ENCODE measurements at places on chromosomes 11 and 22.

GRCh38 chr11:80048513-80048912 lies 607.7 kb upstream of the TENM4 start:
- no peak for DNase-seq

DNA sequence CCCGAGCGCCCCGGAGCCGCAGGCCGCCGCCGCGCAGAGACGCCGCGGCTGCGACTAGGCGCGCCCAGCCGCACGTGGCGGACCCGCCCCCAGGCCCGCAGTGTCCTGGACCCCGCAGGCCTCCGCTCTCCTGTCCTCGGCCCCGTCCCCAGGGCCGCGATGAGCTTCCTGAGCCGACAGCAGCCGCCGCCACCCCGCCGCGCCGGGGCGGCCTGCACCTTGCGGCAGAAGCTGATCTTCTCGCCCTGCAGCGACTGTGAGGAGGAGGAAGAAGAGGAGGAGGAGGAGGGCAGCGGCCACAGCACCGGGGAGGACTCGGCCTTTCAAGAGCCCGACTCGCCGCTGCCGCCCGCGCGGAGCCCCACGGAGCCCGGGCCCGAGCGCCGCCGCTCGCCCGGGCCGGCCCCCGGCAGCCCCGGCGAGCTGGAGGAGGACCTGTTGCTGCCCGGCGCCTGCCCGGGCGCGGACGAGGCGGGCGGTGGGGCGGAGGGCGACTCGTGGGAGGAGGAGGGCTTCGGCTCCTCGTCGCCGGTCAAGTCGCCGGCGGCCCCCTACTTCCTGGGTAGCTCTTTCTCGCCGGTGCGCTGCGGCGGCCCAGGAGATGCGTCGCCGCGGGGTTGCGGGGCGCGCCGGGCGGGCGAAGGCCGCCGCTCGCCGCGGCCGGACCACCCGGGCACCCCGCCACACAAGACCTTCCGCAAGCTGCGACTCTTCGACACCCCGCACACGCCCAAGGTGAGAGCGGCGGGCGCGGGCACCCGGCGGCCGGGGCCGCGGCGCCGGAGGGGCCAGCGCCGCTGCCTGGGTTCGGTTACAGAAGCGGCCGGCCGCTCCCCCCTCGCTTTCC lies 528 bp downstream of the WEE1 start:
- DNase-seq: no peak

DNA sequence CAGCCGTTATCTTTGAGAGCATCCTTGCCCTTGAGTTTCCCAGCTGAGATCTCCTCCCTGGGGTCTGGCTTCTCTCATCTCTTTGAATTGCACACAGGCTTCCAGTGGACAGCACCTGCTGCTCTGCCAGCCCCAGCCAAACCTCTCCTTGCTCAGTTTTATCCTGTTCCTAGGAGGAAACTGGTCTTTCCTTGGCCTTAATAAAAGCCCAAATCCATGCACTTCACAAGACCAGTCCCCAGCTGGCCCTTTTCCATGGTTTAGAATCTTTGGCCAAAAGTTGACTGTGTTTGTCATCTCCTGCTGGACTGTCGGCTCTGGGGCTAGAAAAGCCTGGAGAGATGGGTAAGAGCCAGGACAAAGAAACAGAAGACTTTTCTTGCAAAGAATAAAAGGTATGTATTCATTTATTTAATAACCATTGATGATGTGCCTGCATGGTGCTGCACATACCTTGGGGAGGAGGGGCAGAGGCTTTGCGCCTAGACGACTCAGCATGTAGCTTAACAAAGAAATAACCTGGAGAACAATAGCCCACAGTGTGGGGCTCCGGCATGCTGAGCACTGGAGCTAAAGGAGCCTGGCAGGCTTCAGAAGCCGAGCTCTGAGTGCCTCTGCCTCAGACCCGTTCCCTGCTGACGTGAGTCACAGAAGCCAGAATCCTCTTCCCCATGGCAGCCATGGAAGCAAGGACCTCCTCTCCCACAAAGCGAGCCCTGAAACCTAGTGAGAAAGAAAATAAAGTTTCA lies 319.3 kb upstream of the B3GAT1 start:
- DNase-seq: no peak

DNA sequence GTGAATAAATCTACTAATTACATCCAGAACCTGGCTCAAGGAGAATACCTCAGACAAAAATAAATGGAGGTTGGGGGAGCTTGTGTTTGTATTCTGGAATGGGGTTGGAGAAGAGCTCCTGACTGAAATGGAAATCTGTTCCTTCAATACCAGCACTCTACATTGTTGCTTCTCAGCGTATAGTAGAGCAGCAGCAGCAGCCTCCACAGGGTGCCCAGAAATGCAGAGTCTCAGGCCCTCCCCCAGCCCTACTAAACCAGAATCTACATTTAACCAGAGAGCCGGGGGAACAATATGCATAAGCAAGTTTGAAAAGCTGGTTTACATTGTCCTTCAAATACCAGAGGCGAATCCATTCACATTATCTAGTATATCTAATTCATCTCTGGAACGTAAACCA lies 474.8 kb downstream of the NTM start:
- DNase-seq: no peak

- DNase-seq: no peak
Observed at GRCh38 chr11:131685206-131685605, 314.8 kb downstream of the NTM start.

GRCh38 chr11:21180182-21180581 lies 510.8 kb downstream of the NELL1 start:
- DNase-seq: no peak

GRCh38 chr11:122138744-122139594 lies 23.0 kb upstream of the BLID start:
- DNase-seq: no peak

DNA sequence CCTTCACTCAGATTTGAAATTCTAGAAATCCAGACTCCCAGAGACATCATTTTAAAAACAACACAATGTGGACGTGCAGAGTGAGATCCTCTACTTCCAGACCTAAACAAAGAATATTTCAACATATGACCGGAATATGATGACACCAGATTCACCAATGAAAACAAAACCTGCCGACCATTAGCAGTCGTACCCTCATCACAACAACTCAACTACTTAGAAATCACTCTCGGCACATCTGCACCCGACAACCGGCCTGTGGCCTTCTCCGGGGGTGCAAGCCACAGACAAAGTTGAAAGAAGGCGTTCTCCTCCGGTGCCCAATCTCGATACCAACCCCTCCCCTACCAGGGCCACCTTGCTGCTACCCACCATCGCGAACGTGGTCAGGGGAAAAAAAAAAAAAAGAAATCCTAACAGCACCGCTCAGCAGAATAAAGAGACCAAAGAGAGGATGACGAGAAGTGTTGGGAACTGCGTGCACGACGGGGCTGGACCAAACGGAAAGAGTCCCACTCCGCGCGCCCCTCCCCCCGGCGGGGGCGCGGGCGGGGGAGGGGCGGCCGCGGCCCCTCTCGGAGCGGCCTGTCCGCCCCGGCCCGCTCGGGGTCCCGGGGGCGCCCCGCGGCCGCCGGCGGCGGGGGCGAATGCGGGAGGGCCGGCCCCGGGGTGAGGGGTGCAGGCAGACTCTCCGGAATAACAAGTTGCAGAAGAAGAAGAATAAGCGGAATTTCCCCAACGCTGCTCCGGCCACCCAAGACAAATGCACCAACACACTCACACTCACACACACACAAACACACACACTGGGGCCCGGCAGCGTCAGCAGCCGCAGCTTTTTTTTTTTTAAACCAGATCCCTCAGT lies 1.7 kb downstream of the PHF21A start:
- peak; percentile 28 for DNase-seq

GRCh38 chr11:124716591-124716990 lies 23.2 kb upstream of the NRGN start:
- no peak for DNase-seq

- no peak for DNase-seq
Observed at GRCh38 chr11:35100013-35100383, 39.0 kb upstream of the CD44 start.

- no peak for DNase-seq
Observed at GRCh38 chr22:48382197-48382596, 1445.5 kb downstream of the BRD1 start.

DNA sequence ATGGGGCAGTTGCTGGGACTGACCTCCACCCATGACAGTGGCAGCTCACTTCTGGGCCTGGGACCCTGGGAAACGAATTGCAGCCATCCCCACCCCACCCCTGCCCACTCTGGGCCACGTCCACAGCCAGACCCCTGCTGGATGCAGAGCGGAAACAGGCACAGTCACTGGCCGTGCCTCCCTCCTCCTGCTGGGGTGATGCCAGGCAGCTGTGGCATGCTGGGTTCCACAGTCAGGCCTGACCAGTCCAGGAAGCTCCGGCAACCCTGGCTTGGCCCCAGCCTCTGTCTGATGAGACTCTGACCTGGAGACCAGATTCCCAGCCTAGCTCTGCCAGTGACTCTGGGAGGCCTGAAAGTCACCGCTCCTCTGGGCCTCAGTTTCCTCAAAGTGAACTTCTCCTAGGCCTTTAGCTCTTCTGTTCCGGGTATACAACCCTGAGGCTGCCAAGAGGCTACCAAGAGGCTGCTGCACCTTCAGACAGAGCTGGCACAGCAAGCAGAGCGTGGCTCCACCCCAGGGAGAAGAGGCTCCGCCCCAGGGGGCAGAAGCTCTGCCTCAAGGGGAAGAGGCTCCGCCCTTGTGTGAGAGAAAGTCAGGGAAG lies 8.9 kb downstream of the SULT4A1 start:
- no peak for DNase-seq

DNA sequence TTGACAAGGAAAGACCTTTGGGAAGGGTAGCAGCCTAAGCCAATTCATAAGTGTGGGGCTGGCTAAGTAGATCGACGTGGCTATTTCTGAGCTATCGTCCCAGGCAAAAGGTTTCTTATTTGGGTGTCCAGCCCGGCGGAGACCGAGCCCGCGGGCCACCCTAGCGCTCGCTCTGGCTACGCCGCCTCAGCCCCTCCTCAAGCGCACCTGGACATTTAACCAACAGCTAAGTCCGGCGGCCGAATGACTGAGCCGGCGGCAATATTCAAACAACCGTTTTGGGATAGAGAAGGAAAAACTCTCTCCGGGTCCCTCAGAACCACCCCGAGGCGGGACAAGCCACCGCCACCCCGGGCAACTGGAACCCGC lies 457 bp downstream of the RNF141 start:
- DNase-seq: no peak

DNA sequence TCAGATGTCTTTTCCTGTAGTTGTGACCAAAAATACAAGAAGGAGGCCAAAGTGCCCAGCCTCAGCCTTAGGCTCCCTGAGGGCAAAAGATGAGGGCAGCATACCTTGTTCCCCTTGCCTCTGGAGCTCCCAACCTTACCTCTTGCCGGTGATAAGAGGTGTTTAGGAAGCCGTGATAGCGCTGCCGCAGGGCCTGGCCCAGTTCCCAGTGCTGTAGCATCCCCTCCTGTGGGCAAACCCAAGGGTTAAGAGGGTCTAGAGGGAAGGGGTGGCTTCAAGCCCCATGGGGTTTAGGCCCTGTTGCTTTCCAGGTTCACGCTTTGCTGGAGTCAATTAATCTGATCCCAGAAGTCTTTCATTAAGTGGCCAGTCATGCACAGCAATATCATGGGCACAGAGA lies 1.1 kb downstream of the ACP2 start:
- no peak for DNase-seq

- no peak for DNase-seq
Observed at GRCh38 chr11:115919341-115920091, 415.3 kb upstream of the CADM1 start.

GRCh38 chr11:2200536-2200935 lies 28.9 kb upstream of the TH start:
- DNase-seq: no peak

- no peak for DNase-seq
Observed at GRCh38 chr11:35780951-35781860, 118.6 kb downstream of the TRIM44 start.

Data from hypothalamus (tissue), 51 donors.